ENCODE measurements at places on chromosomes 12 and 14.

- no peak for DNase-seq
These were observed 270.9 kb upstream of the SYT10 start for GRCh38 chr12:33710548-33710947.

DNA sequence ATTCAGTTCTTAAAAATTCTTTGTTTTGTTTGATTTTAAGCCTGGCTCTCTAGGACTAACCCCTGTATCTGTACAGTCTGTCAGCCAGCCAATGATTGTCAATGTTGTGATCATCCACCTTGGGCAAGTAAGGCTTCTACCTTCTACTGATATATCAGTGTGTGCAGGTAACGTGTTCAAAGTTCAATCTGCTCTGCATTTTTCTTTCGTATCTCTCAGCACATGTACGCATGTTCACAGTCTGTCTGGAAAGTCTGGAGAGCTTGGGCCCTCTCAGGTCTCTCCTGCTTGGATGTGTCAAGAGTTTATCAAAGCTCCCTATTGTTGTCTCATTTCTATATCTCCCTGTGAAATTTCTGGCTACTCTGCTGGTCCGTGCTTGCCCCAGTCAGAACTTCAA, 138.6 kb upstream of the VRK1 start:
- no peak for DNase-seq

- no peak for DNase-seq
These were observed 16.3 kb downstream of the MARK3 start for GRCh38 chr14:103401223-103402214.

- peak; percentile 8 for DNase-seq
These were observed 37.0 kb upstream of the FBXO33 start for GRCh38 chr14:39469094-39469710.

DNA sequence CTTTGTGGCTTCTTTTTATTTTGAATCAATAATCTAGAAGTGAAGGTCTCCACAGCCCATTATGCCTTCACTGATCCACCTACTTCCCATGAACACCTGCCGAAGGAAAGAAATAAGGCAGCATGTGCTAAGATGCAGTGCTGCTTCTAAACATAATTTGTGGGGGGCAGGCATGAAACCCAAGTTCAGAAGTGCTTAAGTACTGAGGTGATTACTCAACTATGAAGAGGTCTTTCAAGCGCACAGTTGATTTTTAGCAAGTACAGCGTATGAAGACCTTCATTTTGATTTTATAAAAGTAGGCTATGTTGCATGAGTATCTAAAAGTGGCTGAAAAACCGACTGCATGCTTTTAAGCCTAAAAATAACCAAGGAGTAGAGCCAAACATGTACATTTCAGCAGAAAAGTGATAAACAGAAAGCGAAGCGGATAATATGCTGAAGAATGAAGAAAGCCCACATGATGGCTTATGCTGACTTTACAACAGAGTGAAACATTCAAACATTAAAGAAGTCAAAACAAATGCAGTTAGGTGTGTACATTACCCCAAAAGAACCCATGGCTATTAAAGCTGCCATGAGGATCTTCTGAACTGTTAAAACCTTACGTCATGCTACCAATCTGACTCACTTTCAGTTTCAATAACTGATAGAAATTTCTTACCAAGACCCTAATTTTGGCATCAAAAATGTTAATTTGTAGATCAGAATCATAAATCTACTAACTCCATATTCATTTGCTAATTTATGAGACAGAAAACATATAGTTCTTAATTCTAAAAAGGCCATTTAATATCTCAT, 29.3 kb downstream of the KICS2 start:
- no peak for DNase-seq

DNA sequence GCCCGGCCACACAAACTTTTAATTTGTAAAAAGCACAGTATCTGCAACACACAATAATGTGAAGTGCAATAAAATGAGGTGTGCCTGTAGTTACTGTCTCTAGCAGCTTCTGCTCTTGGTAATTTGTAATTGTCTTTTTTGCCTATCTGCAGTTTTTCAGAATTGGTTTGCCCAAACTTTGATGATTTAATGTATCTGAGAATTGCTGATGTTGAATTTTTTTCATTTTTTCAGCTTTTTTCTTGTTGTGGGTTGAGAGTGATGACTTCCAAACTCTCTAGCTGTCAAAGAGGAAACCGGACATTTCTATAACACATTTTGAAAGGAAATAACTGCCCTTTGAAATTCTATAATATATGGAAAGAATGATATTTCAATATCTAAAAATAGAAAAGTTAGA, 236.9 kb downstream of the RERGL start:
- no peak for DNase-seq

DNA sequence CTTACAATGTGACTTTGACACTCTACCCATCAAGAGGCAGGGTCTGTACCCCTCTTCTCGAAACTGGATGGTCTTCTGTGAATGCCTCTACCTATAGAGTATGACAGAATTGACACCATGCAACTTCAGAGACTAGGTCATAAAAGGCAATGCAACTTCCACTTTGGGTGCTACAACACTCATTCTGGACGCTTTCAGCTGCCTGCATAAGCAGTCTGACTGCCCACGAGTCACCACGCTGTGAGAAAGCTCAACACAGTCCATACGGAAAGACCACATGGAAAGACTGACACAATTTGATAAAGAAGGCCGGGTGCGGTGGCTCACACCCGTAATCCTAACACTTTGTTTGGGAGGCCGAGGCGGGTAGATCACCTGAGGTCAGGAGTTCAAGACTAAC, 14.9 kb downstream of the SLC7A7 start:
- DNase-seq = no peak

DNA sequence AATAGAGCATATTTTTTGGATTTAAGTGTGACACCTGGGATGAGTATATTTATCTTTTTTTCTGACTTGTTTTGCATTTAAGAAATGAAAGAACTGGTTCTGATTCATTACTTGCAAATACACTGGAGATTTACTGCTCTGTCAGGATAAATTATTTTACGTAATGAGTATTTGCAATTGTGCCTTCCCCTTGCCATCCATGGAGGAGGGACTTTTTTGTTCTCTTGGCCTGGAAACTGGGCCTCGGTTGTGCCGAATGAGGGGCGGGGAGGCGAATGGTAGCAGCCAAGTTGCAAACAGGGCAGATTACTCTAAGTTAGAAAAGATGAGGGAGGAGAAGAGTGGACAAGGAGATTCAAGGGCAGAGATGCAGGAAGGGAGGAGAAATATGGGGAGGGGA, 308.7 kb downstream of the ATP23 start:
- DNase-seq = no peak
